ENCODE measurements at places on chromosomes 3 and 15.

DNA sequence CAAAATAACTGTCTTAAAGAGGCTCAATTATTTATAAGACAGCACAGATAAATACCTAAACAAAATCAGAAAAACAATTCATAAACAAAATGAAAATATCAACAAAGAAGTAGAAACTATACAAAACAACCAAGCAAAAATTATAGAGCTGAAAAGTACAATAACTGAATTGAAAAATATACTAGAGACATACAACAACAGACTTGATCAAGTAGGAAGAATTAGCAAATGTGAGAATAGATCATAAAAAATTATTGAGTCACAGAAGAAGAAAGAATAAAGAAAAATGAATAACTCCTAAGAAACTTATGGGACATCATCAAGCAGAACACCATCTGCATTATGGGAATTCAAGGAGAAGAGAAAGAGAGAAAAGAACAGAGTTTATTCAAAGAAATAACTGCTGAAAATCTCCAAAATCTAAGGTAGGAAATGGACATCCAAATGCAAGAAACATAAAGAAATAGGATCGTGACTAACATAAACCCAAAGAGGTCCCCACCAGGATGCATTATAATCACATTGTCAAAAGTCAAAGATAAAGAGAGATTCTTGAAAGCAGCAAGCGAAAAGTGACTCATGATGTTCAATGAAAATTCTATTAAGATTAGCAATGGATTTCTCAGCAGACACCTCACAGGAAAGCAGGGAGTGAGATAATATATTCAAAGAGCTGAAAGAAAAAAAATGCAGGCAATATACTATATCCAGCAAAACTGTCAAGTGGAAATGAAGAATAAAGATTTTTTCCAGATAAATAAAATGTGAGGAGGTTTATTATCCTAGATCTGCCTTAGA is 85.9 kb downstream of the DCLK3 start:
- DNase-seq: no peak

- DNase-seq: no peak
Measured at GRCh38 chr15:73340502-73341192, 28.1 kb downstream of the HCN4 start.

DNA sequence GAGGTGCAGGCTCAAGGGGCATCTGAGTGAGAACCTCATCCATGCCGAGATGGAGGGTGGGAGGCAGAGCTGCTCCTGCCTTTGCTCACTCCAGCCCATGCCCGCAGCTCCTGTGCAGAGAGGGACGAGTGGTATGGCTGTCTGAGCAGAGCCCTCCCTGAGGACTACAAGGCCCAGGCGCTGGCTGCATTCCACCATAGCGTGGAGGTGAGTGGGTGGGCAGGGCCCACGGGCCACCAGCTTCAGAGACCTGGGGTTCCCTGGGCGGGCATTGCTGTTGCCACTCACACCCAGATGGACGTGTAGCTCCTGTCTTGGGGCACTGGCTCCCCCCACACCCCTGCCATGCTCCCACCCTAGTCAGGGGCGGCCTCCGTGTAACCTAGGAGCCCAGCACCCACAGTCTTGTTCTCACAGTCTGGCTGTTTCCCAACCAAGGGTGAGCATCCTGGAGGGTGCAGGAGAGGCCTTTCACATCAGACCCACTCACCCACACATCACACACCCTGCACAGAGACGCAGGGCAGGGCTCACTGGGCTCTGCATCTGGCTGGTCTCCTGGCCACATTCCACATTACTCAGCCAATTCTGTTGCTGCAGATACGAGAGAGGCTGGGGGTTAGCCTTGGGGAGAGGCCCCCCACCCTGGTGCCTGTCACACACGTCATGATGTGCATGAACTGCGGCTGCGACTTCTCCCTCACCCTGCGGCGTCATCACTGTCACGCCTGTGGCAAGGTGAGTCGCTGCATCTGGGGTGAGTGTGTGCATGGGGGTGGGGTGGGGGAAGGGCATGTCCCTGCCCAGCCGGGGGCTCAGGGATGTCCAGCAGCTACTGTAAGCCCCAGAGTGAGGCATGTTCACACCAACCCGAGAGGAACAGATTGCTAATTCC is 25.3 kb upstream of the NR2C2 start:
- DNase-seq: no peak

GRCh38 chr15:33021806-33022389 is 172.6 kb downstream of the FMN1 start:
- peak; percentile 74 for DNase-seq
